ENCODE measurements at places on chromosomes 5 and 9.

DNA sequence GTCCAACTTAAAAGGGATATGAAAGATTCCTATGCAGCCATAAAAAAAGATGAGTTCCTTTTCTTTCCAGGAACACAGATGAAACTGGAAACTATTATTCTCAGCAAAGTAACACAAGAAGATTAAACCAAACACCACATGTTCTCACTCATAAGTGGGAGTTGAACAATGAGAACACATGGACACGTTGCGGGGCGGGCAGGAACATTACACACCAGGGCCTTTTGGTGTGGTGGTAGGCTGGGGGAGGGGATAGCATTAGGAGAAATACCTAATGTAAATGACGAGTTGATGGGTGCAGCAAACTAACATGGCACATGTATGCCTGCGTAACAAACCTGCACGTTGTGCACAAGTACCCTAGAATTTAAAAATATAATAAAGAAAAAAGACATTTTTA is 516.1 kb downstream of the LRRC70 start:
- DNase-seq = no peak

DNA sequence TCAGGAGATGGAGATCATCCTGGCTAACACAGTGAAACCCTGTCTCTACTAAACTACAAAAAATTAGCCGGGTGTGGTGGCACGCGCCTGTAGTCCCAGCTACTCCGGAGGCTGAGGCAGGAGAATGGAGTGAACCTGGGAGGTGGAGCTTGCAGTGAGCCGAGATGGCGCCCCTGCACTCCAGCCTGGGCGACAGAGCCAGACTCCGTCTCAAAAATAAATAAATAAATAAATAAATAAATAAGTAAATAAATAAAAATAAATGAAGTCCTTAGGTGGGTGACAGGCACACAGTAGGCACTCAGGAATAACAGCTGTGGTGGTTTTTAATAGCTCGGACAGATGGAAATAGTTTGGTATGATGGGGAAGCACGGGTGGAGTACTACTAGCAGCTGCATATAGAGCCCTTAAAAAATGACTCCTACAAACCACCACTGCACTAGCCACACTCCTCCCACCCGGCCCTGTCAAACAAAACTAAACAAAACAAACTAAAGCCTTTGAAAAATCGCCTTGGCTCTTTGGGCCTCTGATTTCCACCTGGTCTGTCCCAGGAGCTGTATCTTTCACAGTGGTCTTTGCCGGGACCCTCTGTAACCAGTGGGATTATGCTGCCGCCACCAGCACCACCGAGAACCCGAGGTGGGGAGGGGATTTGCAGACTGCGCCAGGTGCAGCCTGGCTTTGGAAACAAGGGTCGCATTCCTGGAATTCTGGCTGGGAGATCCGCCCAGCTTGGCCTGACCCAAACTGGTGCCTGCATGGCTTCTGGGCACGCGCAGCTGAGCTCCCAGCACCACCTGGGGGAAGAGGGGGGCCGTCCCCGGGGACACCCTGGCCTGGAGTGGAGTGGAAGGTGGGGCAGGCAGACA is 5.1 kb upstream of the WDR5 start:
- no peak for DNase-seq

DNA sequence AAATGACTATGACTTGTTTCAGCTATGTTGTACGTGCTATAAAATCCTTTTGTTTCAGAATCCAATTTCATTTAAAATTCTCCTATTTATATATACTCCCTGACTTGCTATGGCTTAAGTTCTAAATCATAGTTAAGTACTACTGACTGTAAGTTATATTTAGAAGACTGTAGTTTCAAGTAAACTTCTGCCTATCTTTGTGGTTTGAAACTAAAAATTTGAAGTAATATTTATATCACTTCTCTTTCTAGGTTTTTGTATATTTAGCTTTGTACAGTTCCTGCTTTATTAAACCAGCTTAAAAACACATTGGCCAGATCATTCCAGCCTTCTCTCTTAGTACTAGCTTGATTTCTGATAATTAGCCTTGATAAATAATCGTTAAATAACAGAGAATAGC is 196.3 kb downstream of the MLLT3 start:
- DNase-seq = no peak

DNA sequence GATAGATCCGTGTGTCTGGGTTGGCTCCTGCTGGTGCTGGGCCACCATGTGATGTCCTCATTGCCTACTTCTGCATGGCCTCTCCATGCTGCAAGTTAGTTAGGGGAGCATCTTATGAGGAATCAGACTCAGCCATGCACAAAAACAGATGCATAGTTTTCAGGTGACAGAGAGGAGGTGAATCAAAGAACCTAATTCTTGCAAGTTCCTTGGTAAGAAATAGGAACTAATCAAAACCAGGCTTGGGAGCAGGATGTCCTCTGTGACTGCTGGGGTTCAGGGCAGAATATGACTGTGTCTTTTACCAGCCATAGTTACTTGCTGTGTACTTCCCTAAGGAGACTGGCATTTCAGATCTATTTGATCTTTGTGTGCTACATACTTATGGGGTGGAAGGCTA is 61.6 kb downstream of the C9orf152 start:
- no peak for DNase-seq

- DNase-seq = no peak
These were observed 96.5 kb upstream of the RPS23 start for GRCh38 chr5:82374637-82375036.

DNA sequence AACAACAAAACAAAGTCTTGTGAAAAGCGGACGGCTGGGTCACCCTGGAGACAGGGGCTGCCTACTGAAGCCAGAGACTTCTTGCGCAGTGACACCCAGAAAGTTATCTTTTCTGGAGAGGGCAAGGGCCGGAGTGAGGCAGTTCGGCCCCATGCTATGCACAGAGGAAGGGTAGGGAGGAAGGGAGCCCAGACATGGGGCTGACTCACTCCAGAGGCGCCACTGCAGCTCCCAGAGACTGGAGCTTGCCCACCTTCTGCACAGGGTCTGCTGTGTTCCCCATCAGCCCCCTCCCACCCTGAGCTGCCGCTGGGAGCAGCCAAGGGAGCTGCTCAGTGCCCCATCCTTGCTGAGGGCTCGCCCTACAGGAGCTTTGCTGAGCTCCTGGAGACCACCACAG is 13.3 kb downstream of the SLC6A3 start:
- no peak for DNase-seq

DNA sequence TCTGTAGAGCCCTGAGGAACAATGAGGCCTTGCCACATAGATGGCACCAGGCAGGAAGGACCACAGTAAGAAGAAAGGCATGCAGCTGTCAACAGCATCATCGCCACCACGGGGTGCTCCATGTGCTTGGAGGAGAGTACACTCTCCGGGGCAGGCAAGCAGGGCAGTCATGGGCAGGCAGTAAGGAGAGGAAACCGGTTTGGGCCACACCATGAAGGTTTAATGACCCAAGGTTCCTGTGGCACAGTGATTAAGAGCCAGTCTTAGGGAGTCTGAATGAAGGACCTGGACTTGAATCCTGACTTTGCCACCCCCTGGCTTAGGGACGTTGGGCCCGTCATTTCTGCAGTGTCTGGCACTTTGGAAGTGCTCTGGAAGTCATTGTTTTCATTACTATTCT is 80.6 kb upstream of the ZBTB43 start:
- DNase-seq = no peak

DNA sequence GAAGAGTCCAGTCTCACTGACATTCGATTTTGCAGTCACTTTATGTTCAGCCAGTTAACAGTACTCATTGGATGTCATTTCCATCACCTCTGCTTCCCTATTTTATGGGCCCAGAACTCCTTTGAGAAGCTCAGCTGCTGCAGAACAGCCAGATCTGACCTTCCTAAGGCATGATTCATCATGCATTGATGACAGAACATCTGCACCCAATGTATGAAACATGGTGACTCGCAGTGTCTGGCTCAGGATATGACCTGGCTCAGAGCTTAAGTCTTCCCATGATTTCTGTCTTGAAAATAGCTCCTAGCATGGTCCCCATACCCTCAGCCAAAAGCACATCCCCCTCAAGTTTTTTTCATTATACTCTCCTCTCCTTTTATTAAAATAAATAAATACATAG is 92.6 kb upstream of the TRIM32 start:
- no peak for DNase-seq

- no peak for DNase-seq
These were observed 35.9 kb downstream of the ARPC5L start for GRCh38 chr9:124897570-124898460.

DNA sequence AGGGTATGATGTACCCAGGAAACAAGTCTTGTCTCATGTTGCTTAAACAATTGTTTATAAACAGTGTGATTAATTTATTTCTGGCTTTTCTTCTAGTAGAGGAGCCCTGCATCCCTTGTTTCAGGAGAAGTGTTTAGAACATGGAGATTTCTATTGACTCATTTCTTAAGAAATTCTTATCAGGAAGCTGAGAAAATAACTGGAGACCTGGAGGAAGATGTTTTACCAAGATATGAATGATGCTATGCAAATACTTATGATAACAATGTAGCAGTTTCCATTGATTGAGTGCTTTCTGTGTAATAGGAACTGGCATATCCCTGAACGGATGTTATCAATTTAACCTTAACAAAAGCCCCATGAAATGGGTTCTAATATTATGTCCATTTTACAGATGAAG is 108.6 kb downstream of the FBXO38 start:
- no peak for DNase-seq

DNA sequence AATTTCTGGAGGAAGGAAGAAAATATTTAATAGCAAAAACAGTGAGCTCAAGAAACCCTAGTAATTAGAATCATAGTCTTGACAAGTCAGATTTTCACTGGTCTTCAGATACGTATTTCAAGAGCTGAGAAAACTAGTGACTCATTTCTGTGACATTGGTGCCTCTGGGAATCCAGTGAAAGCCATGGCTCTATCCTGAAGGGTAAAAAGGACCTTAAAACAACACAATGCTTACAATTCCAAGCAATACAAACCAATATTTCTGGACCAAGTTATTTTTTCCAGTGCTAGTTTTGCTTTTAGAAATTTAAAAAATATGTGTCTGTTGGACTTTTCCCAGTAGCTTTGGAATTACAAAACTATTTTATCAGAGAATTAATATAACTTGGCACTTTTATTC is 140.3 kb downstream of the LPAR1 start:
- DNase-seq = no peak

DNA sequence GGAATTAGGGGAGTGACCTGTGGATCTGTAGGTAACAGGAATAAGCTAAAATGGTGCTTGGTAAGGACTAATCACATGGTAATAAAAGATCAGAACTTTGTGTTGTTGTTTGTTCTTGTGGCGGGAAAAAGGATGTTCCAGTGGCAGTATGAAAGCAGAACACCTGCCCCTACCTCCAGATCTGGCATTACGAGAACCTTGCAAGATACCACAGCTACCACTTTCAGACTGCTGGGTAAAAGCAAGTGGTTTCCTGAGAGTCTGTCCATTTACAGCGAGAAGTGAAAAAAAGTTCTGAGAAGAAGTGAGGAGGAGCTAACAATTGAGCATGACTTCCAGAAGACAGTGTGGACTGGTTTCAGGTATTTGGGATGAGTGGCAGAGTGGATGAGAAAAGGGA is 252.5 kb downstream of the TLE4 start:
- no peak for DNase-seq

- DNase-seq = no peak
These were observed 45.2 kb upstream of the FYB1 start for GRCh38 chr5:39264528-39264927.

DNA sequence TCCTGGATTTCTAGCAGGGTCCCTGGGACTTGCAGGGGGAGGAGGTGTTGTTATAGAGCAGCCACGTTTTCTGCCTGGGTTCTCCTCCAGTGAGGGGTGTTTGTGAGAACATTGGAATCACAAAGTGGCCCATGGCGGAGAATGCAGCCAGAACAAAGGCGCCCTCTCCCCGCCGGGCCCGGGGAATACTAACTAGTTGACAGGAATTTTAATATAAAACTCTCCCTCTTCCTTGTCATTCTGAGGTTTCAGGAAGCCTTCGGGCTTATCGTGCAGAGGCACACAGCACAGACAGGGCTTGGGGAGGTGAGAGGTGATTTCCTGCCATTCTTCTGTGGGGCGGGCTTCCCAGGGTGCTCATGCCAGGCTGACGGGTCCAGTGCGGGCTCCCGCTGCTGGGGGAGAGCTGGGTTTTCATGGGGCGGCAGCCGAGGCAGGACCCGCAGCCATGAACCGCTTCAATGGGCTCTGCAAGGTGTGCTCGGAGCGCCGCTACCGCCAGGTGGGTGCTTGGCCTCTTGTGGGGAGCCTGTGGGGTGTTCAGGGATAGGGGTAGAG is 37.7 kb downstream of the RGS3 start:
- DNase-seq = no peak

GRCh38 chr5:170306381-170306831 is 8.8 kb upstream of the LCP2 start:
- DNase-seq = no peak

GRCh38 chr9:110214090-110214489 is 6.1 kb upstream of the C9orf152 start:
- DNase-seq = no peak

GRCh38 chr5:132475987-132476875 is 14.3 kb downstream of the IRF1 start:
- DNase-seq = no peak

GRCh38 chr5:1551426-1552301 is 27.9 kb upstream of the LPCAT1 start:
- no peak for DNase-seq

- no peak for DNase-seq
These were observed 1.2 kb upstream of the PHYHD1 start for GRCh38 chr9:128919402-128920089.

- DNase-seq = no peak
These were observed 1.5 kb downstream of the UAP1L1 start for GRCh38 chr9:137078701-137079400.

GRCh38 chr9:130319300-130319699 is 53.7 kb downstream of the HMCN2 start:
- DNase-seq = no peak

DNA sequence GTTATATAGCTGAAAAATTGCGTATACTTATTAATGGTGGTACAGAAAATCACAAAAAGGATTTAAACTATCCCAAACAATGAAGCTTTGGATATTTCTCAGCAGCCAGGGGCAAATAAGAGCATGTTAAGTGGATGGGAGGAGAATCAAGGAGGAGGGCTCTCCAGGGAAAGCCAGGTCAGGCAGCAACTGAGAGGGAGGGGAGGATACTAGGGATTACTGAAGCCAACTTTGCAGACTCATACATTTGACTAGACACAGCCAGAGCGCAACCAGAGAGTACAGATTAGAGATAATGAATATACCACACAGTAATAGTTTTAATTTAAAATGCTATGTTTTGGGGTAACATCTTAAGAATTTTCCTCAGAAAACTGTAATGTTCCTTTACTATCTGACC is 360.2 kb downstream of the HCN1 start:
- no peak for DNase-seq

- DNase-seq = no peak
These were observed 2265.3 kb upstream of the C9orf72 start for GRCh38 chr9:29838491-29839020.

- DNase-seq = no peak
These were observed 18.3 kb downstream of the CMBL start for GRCh38 chr5:10289353-10289752.

- DNase-seq = no peak
These were observed 297.9 kb downstream of the KCTD16 start for GRCh38 chr5:144468571-144468970.

DNA sequence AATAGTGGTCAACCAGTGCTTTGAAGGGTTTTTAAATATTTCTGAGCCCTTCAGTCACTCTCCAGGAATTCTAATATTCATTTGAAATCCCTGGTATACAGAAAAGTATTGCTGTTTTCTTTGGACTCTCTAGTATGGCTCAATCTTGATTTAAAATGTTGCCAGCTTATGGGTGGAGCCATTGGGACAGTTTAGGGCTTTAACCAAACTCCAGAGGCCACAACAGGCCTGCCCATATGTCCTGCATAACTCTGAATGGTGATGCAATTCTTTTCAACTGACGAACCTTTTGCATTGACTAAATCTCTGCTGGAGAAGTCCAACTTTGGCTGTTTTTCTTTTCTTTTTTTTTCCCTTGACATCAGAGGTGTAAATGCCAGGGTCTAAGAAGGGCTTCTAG is 10.3 kb upstream of the ANKHD1 start:
- no peak for DNase-seq
